ENCODE measurements at places on chromosomes 3 and 15. TPM values are rescaled to one million over a fixed set of nuclear protein-coding genes. Genes with fewer than 3 reads are reported as not detected.

Gene PAQR5
- 33.8 TPM for polyA plus RNA-seq

Gene ZDHHC19
- polyA plus RNA-seq: not detected

Gene DISP2
- polyA plus RNA-seq: 0.79 TPM

Gene PPP1R14D
- 0.42 TPM for polyA plus RNA-seq

Gene KBTBD8
- 1.5 TPM for polyA plus RNA-seq
